ENCODE measurements at places on chromosomes 1 and 21.

- DNase-seq, result no peak
Observed at GRCh38 chr1:31003613-31004230, 61.8 kb downstream of the PUM1 start.

GRCh38 chr1:11874624-11875023, 15.9 kb upstream of the NPPB start:
- no peak for DNase-seq

- peak; percentile 15 for DNase-seq
Observed at GRCh38 chr1:29849038-29849750, 612.9 kb downstream of the PTPRU start.

- DNase-seq, result no peak
Observed at GRCh38 chr1:17923666-17924065, 168.5 kb downstream of the ACTL8 start.

DNA sequence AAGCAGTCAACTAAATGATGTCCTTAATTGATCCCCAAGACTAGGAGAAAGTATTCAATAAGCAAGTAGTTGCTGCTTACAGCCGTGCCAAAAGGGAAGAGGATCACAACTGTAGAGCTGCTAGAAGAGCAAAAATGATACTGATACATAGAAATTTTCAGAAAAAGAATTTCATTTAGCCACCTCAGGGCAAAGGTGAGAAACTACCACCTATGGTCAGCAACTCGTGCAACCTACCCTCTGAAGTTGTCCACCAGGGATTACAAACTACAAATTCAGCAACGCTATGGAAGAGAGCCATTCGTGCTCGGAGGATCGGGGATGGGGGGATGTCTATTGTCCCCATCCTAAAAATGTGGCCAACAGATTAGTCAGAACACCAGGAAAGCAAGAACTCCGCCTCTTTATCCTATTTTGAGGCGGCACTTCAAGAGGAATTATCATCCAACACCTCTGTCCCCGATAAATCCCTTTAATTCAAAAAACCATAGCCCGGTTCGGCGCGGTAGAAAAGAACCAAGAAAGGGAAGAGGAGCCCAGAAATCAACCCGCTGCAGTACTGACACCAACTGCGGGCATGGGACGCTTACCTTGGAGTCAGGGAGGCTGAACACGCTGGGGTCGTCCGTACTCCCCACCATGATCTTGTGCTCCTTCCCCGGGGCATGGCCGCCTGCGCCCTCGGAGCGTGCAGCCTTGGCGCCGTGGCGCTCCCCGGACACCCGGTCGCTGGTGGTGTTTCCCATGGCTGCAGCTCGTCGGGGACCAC, 687 bp downstream of the PRKAB2 start:
- DNase-seq, result no peak

Measured in activated CD8-positive, alpha-beta memory T cell treated with anti-CD3 and anti-CD28 coated beads for 1 hour (primary cell).